ENCODE measurements at places on chromosomes 4 and X.

DNA sequence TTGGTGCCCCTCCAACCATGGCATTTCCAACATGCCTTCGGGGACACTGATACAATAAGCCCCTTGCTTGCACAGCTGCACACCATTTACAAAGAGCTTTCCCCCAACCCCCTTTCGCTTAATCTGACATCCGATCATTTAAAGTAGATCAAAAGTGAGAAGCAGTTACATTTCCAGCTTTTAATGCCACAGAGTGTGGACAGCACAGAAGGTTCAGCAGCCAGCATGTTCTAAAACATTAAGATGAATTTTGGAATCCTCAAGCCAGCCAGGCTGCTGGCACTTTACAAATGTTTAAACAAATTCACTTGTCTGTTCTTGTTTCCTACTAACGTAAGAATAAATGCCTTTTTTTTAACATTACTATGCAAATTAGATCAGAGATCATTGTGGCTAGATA lies 284.4 kb upstream of the LDB2 start:
- DNase-seq = no peak

DNA sequence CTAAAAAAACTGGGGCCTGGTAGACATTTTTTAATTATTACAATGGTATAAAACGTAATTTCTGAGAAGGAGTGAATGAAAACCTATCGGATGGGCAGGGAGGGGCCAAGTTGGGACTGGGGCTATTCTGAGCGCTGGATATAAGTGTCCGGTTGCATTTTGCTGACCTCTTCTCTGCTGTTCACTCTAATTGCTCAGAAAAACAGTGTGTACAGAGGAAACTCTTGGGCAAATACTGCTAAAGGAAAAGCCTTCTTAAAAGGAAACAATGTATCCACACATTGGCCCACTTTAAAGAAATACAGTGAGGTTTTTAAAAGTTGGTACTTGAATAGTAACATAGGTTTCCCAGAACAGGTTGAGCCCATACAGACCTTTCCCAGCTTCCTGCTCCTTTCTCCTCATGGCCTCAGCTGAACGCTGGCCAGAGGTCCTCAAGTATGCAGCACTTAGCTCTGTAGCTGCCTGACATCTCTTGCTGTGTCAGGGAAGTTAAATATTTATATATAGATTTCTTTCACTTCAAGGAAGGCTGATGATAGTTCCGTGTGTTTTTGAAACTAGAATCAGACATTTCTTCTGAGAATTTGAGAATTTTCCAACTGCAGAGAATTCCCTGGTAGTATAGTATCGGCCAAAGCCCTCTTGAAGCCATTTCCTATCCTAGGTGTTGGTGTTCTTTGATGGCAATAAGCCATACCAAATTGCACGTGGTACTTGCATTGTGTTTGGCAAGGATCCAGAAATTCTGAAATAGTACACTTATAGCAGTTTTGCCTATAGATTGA lies 97.1 kb upstream of the SLC4A4 start:
- peak; percentile 65 for DNase-seq

GRCh38 chr4:117284736-117285135 lies 199.4 kb upstream of the TRAM1L1 start:
- no peak for DNase-seq

DNA sequence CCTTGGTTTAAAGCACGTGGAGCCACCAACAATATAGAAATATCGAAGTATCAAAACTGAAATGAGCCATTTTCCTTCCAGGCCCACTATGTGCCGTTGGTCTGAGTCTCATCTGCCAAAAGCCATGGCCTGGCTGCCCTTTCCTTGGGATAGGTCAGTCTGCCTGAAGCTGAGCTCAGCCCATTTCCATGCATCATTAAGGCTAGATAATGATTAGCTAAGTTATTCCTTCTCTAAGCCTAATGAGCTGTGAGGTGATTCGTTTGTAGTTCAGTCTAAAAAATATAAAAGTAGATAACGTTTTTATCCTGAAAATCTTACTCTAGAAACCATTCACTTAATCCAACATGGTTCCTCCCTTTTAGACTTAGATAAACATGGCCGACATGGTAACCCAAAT lies 936.2 kb upstream of the LCORL start:
- DNase-seq = no peak

- DNase-seq = no peak
Observed at GRCh38 chr4:112410804-112411203, 105.2 kb downstream of the NEUROG2 start.

GRCh38 chr4:19823781-19824180 lies 427.9 kb upstream of the SLIT2 start:
- DNase-seq = peak; percentile 37

- DNase-seq = no peak
Observed at GRCh38 chrX:28884823-28885222, 297.6 kb downstream of the IL1RAPL1 start.

DNA sequence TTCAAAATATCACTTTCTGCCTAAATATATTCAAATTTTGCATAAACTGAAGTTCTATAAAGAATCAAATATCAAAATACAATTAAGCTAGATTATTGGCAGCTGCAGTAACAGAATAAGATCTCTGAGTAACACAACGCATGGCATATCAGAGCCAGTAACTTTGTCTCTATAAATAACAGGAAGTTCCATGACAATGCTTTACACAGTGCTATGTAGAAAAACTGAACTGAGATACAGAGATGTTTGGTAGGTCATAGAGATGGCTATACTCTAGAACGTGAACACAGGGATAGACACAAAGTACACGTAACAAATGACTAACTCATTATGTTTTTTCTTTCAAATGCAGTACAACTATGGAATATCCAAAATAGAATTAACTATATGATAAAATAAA lies 18.2 kb downstream of the UBE2D3 start:
- no peak for DNase-seq

DNA sequence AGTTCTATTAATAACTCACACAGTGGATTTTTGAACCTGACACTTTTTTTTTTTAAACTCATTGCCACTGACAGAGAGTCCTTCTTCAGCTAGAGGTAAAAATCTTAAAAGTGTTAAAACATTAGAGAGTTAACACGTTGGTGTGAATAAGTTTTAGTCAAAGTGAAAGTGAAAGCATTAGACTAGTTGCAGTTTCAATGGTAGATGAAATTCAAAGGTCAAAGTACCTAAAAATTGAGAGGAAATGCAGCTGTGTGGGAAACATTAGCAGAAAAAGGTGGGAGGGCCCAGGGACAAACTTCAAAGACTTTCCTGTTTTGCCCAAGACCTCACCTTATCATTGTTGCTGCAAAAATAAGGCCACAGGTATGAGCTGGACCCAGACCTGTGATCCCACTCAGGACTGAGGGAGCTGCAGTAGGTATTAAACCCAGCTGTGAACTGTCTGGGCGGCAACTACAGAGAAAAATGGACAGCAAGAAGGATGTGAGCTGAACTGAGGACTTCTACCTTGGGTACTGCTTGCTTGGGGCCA lies 17.6 kb upstream of the GABRA4 start:
- no peak for DNase-seq

- no peak for DNase-seq
Observed at GRCh38 chr4:166277401-166277800, 404.4 kb downstream of the TLL1 start.

- DNase-seq = no peak
Observed at GRCh38 chr4:108477527-108478108, 142.8 kb upstream of the RPL34 start.

DNA sequence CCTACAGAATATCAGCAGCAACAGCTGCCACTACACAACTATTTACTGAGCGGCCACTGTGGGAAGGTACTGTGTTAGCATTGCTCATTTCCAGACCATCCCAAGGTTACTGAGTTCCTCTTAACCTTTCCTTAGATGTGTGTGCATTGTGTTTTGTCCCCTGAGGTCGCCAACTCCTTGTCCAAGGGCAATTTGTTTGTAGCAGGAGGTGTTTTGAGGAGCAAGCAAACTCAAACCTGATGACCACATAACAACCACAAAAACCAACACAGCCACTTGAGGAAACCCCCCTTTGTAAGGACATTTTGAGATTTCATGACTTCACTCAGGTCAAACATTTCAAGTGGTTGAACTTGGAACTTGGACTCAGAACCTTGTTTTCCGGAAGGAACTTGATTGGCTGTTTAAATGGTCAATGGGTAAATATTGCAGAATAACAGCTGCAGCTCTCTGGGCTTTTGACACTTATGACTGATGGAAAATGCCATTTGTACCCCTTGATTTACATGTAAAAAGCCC lies 122.3 kb downstream of the MID1IP1 start:
- no peak for DNase-seq

GRCh38 chr4:38821739-38822138 lies 17.1 kb upstream of the TLR1 start:
- DNase-seq = no peak
